ENCODE measurements at places on chromosomes 1 and 21. TPM values are rescaled to one million over a fixed set of nuclear protein-coding genes. Genes with fewer than 3 reads are reported as not detected.

DNA sequence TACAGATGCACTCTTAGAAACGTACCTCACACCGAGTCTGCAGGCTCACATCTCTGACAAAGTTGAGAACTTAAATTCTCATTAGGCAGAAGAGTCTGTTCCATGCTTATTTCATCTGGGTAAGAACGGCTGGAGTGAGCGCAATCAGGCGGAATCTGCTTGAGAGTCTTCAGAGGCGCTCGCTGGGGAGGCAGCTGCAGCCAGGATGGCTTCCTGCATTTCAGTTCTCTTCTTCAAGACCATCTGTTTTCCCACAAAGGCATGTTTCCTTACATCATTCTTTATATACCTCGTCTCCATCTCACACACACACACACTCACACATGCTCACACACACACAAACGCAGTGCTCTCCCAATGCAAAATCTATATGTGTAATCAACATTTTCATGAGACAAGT lies 497.1 kb downstream of the AJAP1 start:
- DNase-seq: no peak

GRCh38 chr1:173771560-173771959 lies 52.9 kb upstream of the DARS2 start:
- no peak for DNase-seq

DNA sequence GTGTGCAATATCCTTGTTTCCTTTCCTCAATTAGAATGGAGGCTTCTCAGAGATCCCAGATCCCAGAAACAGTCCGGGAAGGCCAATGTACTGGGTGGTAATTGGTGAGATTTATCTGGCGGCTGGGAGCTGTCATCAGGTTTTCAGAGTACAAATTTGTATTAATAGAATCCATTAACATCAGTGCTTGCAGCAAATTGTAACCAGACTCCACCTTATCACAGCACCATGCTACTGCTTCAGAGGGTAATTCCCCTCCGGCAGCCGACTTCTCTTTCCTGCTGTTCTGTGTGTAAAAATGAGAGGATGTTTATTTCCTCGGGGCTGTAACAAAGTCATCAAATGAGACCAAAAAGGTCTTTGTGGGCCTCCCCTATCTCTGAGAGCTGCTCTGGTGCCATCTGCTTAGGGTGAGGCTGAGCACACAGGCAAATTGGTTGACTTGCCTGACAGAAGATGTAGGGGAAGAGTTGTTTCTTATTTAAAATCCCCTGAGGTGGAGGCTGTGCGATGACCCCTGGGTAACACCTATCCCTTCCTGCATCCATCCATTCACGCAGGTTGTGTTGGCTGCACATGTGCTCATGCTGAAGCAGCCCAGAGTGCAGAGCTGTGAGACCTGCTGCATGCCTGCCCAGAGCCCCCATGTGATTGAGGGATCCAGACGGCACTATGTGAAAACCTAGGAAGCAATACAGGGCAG lies 19.2 kb downstream of the NFASC start:
- DNase-seq: no peak

DNA sequence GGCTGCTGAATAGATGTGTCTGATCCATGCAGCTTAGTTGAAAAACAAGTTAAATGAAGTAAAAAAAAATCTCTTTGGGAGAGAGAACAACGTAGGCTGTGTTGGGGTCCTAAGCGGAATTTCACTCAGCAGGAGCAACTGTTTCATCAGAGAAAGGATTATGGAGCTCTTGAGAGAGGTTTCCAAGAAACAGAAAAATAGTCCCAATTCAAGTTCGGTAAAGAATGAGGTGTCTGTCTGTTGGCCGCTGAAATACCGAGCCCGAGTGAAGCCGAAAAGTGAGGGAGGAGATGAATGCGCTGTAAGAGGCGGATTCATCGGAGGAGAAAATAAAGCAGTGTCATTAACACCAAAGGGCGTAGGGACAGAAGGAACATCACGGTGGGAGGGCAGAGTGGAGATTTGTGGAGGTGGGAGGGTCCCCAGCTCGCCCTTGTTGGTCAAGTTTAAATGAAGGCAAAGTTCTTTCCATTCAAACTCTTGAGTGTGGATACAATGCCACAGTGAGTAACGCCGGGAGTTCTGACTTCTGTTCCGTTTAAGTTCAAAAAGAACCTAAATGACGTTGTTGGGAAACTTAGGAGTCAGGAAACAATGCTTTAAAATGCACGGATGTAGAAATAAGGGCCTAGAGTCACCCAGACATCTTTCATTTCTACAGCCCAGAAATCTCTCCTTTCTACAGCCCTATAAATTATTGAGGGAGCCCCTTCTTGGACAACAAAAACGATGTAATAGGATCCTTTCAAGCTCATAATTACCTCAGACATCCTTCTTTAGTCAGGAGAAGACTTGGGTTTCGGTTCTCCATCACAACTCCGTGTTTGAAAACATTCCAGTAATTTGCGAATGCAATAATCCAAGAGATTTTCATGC lies 15.6 kb upstream of the SLC45A1 start:
- no peak for DNase-seq

GRCh38 chr21:45004481-45005247 lies 64.8 kb downstream of the SLX9 start:
- no peak for DNase-seq

- no peak for DNase-seq
These were observed 7.2 kb downstream of the CASZ1 start for GRCh38 chr1:10789047-10789791.

DNA sequence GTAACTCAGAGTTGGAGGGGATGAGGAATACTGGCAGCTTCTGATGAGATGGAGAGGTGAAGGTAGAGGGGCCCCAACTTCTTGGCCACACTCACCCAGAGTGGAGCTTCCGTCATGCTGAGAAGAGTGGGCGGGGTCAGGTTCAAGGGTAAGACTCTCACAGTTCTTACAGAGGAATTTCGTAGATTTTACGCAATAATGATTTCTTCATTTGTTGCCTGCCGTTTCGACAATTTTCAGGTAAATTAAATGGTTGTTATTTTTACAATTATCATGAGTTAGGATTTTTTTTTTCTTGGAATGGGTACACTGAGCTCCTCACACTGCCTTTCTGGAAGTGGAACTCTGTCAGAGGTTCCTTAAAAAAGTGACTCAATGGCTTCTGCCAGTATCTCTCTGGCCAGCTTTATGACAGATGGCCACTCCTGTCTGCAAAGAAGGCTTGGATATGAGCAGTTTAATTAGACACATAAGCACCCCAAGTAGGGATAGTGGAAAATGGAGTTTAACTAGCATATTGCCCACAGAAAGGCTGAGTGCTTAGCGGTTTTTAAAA lies 13.8 kb upstream of the NLRP3 start:
- DNase-seq: no peak

- no peak for DNase-seq
These were observed 514.0 kb downstream of the NPHP4 start for GRCh38 chr1:5478156-5478695.

GRCh38 chr1:108016451-108016920 lies 51.5 kb upstream of the VAV3 start:
- peak; percentile 9 for DNase-seq

DNA sequence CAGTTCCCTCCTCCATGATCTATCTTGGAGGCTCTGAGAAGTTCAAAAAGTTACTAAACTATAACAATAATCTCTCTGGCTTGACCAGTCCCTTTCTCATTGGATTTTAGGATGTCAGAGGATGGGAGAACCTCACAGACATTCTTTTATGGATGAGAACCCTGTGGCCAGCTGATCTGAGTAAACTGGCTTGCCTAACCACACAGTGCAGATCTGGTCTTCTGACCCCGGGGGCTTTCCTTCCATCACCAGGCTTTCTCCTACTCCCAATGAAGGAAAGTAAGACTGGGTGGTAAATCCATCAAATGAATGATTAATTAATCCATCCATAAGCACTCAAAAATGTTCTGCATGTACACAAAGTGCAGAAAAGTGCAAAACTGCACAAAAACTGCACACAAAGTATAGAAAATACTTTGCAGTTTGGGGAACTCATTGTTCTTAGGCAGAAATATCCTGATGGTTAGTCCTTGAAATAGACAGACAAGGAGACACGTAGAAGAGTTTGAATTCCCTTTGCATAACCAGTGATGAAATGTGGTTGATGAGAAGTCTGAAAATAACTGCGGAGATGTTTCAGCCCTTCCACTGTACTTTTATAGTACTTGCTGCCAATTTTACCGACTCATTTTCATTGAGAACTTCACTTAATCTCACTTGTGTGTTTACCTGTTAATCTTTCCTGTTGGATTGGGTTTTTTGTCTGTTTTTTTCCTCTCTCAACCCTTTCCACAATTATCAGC lies 2.5 kb upstream of the F3 start:
- peak; percentile 52 for DNase-seq

DNA sequence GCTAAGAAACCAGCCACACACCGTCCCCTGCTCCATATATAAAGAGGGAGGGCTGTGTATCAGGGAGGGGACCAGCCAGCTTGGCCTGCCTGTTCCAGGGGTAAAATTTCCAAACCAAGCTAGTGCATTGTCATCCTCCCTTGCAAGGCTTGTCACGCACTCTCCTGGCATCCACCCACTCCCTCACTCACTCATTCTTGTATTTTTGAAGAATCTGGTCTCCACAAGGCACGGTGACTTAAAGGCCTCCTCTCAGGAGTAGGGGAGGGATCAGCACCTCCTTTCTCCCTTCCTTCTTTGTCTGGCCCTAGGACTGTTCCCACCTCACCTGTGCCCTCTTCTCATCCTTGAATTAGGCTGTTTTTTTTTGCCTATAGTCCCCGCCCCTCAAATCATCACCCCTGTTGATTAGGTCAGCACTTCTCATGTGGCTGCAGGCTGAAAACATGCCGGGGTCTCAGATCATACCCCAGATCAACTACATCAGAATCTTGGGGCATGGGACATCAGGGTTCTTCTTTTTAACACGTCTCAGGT lies 5.0 kb downstream of the ABCA4 start:
- peak; percentile 18 for DNase-seq

DNA sequence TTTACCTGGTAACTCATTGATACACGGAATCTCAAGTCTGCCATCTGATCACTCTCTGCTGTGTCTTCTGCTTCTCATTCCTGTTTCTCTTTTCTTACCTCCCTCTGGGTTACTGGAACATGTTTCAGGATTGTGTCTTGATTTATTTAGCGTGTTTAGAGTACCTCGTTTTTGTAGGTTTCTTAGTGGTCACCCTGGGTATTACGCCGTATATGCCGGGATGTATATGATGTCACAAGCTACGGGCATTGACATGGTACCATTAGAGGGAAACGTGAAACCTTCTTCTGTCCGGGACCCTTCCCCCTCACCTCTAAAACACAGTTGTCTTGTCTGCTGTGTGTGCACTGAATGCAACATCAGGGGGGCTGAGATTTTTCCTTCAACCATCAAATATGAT lies 2.8 kb downstream of the ACTRT2 start:
- DNase-seq: no peak

DNA sequence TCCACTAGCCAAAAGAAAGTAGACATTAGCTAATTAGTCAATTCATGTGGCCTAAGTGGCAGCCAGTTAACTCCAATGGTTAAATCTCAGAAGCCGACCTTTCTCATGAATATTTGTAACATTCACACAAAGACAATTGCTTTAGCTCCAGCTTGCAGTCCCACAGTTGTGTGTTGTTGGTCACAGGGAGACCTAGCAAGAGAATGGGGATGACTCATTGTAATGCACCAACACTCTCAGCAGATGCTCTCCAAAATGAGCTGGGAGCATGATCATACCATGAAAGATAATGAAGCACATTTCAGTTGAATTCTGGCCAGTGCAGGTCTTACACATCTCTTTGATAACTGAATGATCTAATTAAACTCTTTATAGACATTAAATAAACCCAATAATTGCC lies 160.4 kb downstream of the HLX start:
- peak; percentile 70 for DNase-seq

DNA sequence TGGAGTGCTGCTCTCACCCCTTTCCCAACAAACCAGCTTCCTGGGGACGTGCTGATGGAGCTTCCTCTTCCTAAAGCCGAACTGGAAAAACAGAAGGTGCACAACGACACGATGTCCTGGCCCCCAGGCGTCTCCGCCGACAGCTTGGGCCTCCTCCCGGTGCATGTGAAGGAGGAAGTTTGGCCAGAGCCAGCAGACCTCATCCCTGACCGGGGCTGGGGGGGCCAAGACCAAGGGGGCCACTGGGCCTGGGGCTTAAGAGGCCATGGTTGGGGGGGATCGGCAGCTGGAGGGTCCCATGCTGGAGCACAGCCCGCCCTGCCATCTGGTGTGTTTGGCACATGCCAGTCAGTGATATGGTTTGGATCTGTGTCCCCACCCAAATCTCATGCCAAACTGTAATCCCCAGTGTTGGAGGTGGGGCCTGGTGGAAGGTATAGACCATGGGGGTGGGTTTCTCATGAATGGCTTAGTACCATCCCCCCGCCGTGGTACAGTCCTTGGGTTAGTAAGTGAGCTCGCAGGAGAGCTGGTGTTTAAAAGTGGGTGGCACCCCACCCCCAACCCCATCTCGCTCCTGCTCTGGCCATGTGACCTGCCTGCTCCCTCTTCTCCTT lies 6.4 kb downstream of the HES4 start:
- no peak for DNase-seq

GRCh38 chr1:12649971-12650421 lies 6.1 kb downstream of the AADACL4 start:
- DNase-seq: peak; percentile 54

DNA sequence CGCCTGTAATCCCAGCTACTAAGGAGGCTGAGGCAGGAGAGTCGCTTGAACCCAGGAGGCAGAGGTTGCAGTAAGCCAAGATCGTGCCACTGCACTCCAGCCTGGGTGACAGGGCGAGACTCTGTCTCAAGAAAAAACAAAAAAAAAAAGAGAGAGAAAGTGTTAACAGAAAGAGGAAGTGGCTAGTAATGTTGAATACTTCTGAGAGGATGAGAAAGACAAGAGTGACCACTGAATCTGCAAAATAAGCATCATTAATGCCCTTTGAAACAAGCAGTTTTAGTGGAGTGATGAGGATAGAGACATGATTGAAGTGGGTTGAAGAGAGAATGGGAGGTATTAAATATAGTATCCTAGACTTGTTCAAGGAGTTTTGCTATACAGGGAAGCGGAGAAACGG lies 11.7 kb downstream of the MPZ start:
- DNase-seq: no peak

DNA sequence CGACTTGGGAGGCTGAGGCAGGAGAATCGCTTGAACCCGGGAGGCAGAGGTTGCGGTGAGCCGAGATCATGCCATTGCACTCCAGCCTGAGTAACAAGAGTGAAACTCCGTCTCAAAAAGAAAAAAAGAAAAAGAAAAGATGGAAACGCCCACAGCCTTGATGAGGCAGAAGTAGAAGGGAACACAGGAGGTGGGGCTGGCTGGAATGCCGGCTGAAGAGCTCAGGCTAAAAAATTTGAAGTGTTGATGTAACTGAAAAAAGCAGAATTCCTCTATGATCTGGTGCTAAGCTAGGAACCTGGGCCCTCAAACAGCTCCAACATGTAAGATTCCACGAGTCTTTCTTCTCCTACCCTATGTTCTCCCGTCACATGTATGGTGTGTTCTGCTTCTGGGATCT lies 53.6 kb downstream of the SLC66A1 start:
- DNase-seq: no peak

- DNase-seq: no peak
These were observed 130.1 kb upstream of the MAP1LC3C start for GRCh38 chr1:242128951-242129502.

Gene CD247
- total RNA-seq: not detected

Gene LRRC53
- not detected for total RNA-seq

Gene SLC30A10
- total RNA-seq: not detected

Gene SPATA17
- total RNA-seq: 0.21 TPM

Gene HTR6
- not detected for total RNA-seq

Gene SFT2D2
- 59.4 TPM for total RNA-seq

Gene SYT6
- total RNA-seq: not detected
